ENCODE measurements at places on chromosomes 5 and 9.

DNA sequence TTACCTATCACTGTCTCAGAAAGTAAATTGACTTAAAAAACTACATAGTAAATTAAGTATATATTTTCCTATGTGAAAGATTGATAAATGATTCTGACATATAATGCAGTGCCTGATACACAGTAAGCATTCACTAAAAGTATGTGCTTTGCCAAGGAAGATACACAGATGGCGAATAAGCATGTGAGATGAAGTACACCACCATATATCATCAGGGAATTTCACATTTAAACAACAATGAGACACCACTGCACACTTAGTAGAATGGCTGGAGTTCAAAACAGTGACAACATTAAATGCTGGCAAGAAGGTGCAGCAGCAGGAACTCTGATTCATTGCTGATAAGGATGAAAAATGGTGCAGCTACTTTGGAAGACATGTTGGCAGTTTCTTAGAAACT lies 1118.8 kb downstream of the DTWD2 start:
- no peak for DNase-seq

DNA sequence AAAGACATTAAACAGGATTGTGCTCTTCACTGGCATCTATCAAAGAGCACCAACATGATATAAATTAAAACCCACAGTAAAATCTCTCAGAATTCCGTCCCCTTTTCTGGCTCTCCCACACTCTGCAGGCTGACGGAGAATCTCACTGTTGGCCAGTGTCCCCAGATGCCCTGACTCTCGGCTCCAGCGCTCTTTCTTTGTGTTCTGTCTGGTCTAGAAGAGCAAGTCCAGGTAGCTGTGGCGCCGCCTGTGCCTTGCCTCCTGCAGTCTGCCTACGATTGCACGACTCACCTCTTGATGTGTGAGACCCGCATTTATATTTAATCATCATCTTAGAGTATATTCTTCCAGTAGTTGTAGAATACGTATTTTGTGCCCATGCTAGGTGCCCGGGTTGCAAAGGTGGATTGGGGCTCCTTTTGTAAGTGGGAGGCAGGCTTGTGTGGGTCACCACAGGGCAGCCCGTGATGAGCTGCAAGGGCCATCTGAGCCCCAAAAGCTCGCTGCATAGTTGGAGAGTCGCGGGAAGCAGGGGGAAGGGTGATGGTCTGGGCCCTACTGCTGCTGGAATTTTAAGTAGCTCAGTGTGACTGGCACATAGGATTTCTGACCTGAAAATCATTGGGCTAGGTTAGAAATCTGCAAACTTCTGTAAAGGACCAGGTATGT lies 55.6 kb downstream of the EHMT1 start:
- DNase-seq: no peak

GRCh38 chr5:33319151-33319550 lies 121.6 kb upstream of the TARS1 start:
- no peak for DNase-seq

DNA sequence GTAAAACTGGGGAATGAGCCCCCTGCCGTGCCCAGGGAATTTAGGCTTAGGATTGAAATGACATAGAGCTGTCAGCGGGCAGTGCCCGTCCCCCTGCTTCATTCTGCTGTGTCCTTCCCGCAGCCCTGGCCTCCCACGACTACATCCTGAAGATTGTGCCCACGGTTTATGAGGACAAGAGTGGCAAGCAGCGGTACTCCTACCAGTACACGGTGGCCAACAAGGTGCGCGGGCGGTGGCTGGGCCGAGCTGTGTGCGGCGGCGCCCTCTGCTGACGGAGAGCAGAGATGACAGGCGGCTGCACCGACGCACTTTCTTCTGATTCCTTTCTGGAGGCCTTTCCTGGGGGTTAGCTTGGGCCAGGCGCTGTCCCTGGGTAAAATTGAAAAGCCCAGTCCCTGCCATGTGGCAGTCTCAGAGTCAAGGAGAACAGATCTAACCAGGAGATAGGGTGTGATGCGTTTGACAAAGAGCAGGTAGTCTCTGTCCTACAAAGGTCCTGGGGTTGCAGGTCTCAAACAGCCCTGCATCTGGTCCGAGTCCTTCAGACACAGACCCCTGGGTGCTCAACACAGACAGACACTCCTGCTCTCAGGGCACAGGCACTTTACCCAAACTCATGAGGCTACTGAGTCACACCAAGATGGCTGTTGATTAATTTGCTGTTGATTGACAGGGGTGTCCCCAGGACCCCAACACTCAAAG lies 26.8 kb upstream of the RPL26L1 start:
- DNase-seq: no peak

GRCh38 chr5:156669416-156669815 lies 180.7 kb upstream of the PPP1R2B start:
- no peak for DNase-seq

DNA sequence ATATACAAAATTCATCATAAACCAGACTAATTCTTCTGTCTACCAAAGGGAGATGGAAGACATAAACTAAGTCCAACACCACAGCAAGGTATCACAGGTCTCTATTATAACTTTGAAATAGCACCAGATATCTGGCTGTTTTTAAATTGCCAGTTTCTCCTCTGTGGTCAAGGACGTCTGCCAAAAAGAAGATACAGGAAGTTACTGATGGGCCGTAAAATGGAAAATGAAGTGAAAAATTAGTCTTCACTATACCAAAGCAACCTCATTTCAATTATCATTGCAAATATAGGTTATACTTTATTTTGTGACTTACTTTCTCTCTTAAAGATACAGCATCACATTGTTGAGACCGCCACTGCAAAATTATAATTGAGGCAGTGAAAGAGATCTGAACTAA lies 225.5 kb downstream of the NDUFS4 start:
- no peak for DNase-seq

- DNase-seq: no peak
These were observed 92.5 kb downstream of the CEMIP2 start for GRCh38 chr9:71675857-71676165.

GRCh38 chr9:98220911-98221310 lies 28.5 kb upstream of the CORO2A start:
- no peak for DNase-seq

GRCh38 chr5:76737846-76738245 lies 21.9 kb downstream of the F2R start:
- DNase-seq: no peak

DNA sequence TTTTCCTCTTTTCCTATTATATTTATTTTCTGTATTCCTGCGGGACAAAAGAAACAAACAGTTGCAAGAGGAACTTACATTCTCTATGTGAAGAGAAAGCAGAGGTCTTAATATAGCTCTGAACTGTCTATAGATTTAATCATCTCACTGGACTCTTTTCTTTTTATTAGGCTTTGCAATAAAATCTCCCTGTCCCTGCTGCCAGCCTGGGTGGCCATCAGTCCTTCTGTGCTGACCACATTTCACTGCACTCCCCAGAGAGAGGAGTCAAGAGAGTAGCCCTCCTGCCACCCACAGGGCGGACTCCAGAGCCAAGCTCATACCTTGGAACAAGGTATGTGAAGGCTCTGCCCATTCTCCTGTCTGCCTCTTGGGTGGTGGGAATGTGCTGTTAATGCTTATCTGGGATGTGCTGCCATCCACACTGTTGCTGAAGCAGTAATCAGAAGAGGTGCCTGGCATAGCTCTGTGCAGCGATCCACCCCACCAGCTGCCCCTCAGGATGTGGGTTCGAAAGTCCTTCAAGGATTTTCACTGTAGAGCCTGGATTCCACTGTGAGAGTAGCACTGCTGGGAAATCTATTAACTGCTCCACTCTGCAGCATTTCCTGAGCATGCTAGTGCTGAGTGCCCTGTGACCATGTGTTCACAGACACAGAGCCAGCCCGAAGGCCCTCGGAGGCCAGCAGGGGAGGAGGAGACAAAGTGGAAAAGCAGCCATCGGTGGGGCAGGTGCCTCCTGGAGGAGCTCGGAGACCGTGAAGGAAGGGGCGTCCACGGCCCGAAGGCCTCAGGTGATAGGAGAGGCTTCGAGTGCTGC lies 334.6 kb downstream of the MED10 start:
- no peak for DNase-seq
